ENCODE measurements at places on chromosomes 16 and 17.

- DNase-seq = no peak
These were observed 60.4 kb downstream of the PDPK1 start for GRCh38 chr16:2598133-2598641.

GRCh38 chr17:20043021-20043420 is 33.9 kb downstream of the SPECC1 start:
- no peak for DNase-seq

DNA sequence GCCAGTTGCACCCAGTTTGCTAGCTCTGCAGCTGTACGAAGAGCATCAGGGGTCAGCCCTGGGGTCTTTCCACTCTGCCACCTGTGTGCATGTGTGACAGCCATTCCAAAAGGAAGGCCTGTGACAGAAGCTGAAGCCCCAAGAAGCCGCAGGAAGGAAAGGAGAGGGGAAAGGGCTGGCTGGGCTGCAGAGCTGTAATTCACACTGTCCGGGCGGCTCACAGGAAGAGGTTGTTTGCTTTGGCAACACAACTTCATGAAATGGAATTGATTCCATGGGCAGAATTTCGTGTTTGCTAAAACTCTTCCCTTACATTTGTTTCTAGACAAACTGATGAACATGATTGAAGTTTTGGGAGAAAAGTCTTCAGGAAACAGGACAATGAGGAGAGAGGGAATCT is 14.8 kb downstream of the TMEM204 start:
- no peak for DNase-seq

DNA sequence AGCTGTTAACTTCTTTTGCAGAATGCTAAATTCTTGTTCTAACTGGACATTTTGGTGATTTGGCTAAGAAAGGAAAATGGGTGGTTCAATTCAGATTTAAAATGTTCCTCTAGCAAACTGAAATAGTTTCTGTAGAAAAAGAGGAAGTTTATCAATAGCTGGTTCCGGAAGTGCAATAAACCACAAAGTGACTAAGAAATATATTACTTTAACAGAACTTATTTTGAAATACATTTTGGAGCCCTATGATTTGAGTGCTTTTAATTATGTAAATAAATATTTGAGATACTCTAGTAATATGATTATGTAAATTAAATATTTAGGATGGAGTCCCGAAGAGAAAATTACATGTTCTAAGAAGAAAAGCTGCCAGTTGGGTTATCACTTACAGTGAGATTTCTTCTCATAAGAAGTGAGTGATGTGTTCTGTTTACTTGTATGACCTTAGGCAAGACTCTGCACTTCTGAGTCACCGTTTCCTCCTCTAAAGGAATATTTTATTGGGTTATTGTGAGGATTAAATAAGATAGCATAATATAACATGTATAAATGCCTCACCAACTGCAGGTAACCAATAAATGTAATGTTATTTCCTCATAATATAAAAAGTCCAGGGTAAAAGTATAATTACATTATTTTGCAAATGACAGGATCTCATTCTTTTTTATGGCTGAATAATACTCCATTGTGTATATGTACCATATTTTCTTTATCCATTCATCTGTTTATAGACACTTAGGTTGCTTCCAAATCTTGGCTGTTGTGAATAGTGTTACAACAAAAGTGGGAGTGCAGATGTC is at the start of gene EVI2B:
Gene EVI2B, minus strand, starts transcription at position 73 of the 800 bp plus-strand sequence. CDS start 8,445 bp downstream, outside the sequence.
- no peak for DNase-seq

DNA sequence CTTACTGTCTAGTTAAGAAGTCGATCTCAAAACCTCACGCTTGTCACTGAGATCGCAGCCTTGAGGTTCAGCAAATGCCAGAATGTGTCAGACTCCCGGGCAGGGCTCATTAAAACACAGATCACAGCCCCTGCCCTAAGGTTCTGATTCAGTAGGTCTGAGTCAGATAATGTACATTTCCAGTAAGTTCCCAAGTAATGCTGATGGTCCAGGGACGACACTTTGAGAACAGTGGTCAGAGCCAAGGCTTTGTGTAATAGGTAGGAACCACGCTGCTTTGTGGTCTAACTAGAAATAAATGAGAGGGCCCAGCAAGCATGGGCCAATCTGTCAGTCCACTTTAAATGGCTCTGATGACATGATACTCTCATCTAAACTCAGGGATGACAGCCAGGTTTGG is 228.6 kb downstream of the ZFHX3 start:
- no peak for DNase-seq

DNA sequence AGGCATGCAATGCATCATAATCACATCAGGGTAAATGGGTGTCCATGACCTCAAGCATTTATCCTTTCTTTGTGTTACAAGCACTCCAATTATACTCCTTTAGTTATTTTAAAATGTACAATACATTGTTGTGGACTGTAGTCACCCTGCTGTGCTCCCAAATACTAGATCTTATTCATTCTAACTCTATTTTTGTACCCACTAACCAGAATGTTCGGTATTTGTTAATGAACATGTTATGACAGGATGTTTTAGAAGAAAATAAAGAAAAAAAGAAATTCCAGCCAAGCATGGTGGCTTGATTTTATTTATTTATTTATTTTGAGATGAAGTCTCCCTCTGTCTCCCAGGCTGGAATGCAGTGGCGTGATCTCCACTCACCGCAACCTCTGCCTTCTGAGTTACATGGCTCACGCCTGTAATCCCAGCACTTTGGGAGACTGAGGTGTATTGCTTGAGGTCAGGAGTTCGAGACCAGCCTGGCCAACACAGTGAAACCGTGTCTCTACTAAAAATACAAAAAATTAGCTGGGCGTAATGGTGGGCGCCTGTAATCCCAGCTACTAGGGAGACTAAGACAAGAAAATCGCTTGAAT is 1.8 kb upstream of the NDE1 start:
- DNase-seq = no peak

GRCh38 chr16:4684058-4684715 is 9.2 kb upstream of the NUDT16L1 start:
- DNase-seq = no peak

DNA sequence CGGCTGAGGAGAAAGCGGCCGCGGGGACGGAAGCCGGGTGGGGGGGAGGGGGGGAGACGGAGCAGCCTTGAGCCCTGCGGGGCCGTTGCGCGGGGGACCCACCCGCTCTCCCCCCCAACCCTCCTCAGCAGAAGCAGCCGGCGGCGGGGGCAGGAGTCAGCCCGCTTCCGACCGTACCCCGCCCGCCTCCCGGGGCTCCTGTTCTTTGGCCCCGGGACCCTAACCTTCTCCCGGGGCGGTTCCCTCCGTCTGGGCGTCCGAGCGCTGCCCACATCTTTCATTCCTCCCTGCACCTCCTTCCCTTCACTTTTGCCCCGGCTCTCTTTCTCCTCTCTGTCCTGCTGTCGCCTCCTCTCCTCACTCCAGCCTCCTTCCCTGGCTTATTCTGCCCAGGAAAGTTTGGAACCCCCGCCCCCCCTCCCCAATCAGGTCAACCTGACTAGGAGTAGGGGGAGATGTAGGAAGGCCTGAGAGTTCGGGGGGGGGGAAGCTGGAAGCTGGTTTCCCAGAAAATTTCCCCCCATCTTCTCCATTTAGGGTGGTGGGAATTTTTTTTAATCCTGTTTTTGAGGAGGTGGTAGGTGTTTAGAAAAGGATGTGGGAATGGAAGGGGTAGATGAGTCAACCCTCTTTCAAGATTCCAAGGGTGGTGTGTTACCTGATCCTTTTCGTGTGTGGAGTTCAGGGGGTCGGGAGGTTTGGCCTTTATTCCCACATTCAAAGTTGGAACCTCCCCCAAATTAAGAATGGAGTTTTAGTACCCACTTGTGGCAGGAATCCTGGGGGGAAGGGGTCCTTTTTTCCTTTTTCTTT is 427 bp upstream of the NLK start:
- DNase-seq = no peak

DNA sequence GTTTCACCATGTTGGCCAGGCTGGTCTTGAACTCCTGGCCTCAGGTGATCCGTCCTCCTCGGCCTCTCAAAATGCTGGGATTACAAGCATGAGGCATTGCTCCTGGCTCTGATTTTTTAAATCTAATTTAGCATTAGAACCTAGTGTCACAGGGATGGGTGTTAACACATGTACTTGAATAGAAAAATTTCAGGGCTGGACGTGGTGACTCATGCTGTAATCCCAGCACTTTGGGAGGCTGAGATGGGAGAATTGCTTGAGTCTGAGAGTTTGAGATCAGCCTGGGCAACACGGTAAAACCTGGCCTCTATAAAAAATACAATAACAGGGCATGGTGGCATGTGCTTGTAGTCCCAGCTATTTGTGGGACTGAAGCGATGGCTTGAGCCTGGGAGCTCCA is 6.0 kb upstream of the RNF135 start:
- DNase-seq = no peak

DNA sequence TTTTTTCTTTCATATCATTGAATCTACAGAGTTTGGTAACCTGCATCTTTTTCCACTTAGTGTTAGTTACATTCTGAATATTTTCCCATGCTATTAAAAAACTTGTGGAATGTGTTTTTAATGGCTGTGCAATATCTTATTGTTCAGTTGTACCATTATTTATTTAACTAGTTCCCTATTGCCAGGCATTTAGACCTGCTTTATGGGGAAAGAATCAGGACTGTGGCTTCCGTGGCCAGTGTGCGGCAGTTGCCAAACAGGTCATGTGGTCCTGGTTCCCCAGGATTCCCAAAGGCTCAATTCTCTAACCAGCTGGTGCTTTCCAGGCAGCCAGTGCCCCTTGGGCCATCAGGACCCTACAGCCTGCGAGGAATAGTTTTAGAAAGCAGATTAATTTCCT is 30.8 kb downstream of the NDEL1 start:
- DNase-seq = no peak

GRCh38 chr17:50934672-50935220 is 68.6 kb upstream of the TOB1 start:
- no peak for DNase-seq

DNA sequence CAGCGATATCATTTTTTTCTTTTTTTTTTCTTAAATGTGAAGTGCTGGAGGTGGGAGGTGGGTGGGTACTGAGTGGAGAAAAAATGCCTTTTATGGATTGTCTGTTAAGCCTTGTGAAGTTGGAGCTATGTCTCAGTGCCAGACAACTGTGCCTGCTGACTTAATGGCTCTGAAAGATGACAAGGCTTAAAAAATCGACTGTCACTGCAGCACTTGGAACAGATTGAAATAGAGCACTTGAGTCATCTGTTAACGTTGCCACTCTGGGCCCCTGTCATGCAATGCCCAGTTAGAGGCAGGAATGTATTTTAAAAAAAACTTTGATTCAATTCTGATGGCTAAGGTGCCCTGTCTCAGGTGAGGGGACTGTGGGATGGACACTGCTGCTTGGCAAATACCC is 108.2 kb upstream of the HS3ST2 start:
- DNase-seq = no peak

DNA sequence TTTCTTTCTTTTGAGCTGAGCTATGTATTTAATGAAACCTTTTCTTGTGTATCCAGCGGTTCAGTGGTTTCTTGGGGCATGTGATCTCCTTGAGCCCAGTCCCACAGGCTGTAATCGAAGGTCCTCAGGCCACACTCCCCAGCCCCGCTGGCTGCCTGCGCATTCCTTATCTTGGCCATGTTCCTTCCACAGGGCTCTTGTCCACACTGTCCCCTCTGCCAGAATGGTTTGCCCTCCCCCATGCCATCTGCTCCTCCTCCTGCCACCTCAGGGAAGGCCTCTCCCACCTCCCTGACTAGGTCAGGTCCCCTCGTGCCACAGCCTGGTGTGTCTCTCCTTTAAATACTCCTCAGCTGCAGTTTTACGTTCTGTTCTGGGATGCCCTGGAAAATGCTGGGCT is 12.1 kb upstream of the NLRC5 start:
- DNase-seq = no peak

DNA sequence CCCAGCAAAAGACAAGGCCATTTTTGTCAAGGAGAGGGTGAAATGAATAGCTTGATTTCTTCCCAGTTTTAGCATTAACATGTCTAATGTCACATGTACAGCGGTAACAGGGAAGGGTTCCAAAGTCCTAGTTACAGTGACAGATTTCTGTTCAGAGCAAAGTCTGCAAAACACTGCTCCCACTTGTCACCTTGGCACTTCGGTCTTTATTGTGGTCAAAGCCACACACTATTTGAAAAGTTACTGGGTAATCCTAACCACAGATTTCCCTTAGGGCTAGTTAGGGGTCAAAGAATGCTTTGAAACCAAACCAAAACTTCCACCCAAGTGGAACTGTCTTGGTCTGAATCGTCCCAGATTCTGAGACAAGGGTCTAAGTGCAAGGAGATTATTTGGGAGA is 455.6 kb downstream of the HS3ST3B1 start:
- DNase-seq = no peak

DNA sequence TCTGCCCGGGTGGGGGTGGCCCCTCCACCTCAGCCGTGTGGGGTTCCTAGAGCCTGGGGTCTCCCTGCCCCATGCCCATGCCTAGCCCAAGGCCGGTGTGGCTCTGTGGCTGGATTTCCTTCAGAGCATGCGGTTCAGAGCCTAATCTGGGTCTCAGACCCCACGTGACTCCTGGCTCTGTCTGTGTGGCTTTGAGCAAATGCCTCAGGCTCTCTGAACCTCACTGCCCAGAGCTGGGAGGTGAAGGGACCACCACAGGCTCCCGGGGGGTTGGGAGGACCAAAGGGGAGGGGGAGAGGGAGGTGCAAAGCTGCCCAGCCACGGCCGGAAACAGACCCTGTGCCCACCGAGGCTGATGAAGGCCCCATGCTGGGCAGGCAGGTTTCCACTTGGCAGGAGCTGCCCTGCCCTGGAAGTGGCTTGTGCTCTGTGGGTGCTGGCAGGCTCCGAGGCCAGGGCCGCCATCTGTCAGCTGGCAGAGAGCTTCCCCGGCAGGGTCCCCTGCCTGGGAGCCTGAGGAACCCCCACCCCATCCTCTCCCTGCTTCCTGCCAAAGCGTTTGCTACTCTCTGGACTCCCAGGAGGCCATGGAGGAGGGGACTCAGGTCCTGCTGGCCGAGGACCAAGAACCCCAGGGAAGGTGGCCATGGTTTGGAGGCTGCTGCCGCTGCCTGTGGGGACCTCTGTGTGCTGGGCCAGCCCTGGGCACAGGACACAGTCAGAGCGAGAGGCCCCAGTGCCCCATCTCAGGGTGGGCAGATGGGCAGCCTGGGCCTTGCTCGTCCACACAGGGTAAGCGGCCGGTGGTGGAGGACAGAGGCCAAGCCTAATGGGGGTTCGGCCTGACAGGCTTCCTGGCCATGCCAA is 4.0 kb downstream of the CDH15 start:
- no peak for DNase-seq

- DNase-seq = no peak
These were observed 924 bp downstream of the ZNF598 start for GRCh38 chr16:2008631-2009163.

GRCh38 chr17:561116-561515 is 153.5 kb downstream of the VPS53 start:
- no peak for DNase-seq

DNA sequence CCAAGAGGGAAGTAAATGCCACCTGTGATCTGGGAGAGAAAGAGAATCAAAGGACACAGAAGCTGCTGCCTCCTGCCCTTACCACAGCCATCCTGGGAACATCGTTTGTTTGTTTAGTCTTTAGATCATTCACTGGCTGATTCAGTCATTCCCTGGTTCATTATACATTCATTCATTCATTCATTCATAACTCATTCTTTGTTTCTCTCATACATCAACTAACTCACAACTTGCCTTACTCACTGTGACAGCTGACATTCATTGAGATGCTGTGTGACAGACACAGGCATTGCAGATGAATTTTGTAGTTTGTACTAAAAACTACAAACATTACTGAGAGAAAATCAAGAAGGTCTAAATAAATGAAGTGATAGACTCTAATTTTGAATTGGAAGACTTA is 291.0 kb upstream of the TNRC6C start:
- DNase-seq = no peak

- DNase-seq = no peak
These were observed 6.3 kb downstream of the CNTD1 start for GRCh38 chr17:42804918-42805367.

GRCh38 chr16:50550866-50551641 is 2.9 kb downstream of the NKD1 start:
- no peak for DNase-seq

GRCh38 chr17:34847938-34848337 is 113.3 kb downstream of the CCT6B start:
- no peak for DNase-seq

All from hypothalamus (tissue), 51 donors.